Dorsolateral prefrontal cortex (tissue), 122 donors: ENCODE measurements at places on chromosomes 11 and 22.

DNA sequence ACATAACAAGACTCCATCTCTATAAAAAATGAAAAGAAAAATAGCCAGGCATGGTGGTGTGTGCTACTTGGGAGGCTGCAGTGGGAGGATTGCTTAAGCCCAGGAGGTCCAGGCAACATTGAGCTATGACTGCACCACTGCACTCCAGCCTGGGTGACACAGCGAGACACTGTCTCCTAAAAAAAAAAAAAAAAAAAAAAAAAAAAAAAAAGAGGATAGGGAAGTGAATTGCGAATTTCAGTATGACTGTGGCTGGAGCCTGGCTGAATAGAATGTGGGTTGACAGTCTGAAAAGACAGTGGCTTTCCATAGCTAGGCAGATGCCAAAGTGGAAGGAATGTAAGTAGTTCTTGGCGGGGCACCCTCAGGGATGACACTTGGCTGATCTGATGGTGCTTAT, 6.4 kb upstream of the LDHAL6A start:
- no peak for DNase-seq

DNA sequence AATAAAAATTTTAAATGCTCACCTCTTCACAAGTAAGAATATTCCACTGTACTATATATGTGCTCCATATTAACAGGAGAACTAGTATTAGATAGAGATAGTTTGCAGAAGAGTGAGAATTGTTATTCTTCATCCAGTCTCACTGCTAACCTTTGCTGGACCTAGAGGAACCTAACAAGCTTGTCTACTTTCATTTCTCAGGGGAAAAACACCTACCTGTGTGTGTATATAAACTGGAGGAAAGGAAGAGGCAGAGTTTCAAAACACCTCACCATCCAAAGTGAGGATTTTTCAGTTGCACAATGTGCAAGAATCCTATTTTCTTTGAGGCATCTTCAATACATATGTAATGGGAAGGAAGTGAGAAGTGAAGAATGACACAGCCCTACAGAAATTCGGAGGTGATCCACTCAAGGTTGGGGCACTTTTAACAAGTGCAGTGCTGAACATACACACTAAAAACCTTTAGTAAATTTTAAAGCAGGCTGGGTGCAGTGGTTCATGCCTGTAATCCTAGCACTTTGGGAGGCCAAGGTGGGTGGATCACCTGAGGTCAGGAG, 52.4 kb downstream of the SYTL2 start:
- no peak for DNase-seq

- no peak for DNase-seq
These were observed 6.6 kb upstream of the BARX2 start for GRCh38 chr11:129368889-129369672.

DNA sequence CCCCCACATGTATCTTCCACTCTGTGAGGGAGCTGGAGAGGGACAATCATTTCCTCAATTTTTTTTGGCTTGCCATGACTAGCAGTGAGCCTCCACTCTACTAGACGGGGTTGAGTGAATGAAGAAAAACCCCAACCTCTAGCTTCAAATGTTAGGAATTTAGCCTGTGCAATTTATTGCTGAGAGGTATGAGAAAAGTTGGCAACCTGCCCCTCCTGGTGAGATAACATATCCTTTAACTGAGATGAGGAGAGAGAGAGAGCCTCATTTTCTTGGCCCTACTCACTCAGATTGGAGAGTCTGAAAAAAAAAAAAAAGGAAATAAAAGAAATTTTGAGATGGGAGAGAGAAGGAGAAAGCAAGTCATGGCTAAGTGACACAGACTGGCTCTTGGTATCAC, 218.2 kb upstream of the CARD18 start:
- no peak for DNase-seq

- DNase-seq = no peak
These were observed 42.3 kb downstream of the C11orf91 start for GRCh38 chr11:33658195-33658900.
